Fibroblast of lung (primary cell): ENCODE measurements at places on chromosomes 11 and 22. TPM values are rescaled to one million over a fixed set of nuclear protein-coding genes. Genes with fewer than 3 reads are reported as not detected.

DNA sequence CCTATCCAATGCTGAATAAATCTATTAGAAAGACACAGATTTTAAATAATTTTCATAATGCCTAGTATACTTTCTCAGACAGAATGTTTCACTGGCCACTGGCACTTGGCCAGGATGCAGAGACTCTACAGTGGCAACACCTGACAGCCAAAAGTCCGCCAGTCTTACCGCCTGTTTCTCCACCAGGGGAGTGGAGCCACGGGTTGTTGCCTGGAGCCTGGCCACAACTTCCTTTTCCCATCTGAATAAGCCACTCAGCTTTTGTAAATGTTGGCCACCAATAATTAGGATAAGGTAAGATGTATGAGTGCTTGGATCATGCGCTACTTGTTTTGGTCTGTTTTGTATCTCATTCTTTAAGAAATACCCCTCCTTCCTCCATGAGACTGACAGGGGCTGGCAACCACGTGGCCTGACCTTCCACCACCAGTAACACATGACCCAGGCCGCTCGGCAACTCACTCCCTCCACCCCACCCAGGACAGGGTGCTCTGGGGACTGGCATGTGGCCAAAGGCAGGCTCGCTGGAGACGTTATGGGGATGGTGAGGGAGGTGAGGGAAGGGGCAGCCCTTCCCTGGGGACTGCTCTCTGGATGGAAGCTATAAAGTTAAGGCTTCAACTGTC, 93.0 kb upstream of the BID start:
- no peak overlapping the region for H3K4me3 ChIP-seq
- peaks cover 11% of the 10 kb centered on the region for H3K36me3 ChIP-seq
- H3K27me3 ChIP-seq = no peaks in the 10 kb centered on the region
- no peak for DNase-seq

- no peak overlapping the region for H3K4me3 ChIP-seq
- no peaks in the 10 kb centered on the region for H3K27me3 ChIP-seq
- no peak for DNase-seq
- H3K4me1 ChIP-seq = peaks cover 12% of the 10 kb centered on the region
- H3K36me3 ChIP-seq = no peaks in the 10 kb centered on the region
These were observed 12.1 kb downstream of the SLC37A2 start for GRCh38 chr11:125075242-125075625.

- no peak for DNase-seq
- H3K4me3 ChIP-seq = no peak overlapping the region
- H3K27ac ChIP-seq = no peak overlapping the region
- H3K36me3 ChIP-seq = no peaks in the 10 kb centered on the region
These were observed 5.3 kb upstream of the DCUN1D5 start for GRCh38 chr11:103097279-103097678.

Gene IFITM1
- 21.1 and 41.6 TPM in 2 replicates for total RNA-seq
